Temporal lobe (tissue), 4 donors: ENCODE measurements at places on chromosomes 2 and 18. TPM values are rescaled to one million over a fixed set of nuclear protein-coding genes. Genes with fewer than 3 reads are reported as not detected.

Gene CPLX4
- total RNA-seq = under 0.01 TPM

Gene ABCG5
- not detected for total RNA-seq

Gene UGT1A4
- not detected for total RNA-seq

Gene AUP1
- 36.1 TPM for total RNA-seq

Gene IFIH1
- total RNA-seq = 1.7 TPM

Gene PDE1A
- total RNA-seq = 41.8 TPM
